ENCODE measurements at places on chromosomes 3 and 15. TPM values are rescaled to one million over a fixed set of nuclear protein-coding genes. Genes with fewer than 3 reads are reported as not detected.

- peak; percentile 15 for DNase-seq
Measured at GRCh38 chr15:75416584-75416983, 34.9 kb downstream of the SIN3A start.

LMAN1L gene
- total RNA-seq = 0.11 TPM

GRCh38 chr3:183524476-183524875, 31.0 kb downstream of the KLHL6 start:
- no peak for DNase-seq

DNA sequence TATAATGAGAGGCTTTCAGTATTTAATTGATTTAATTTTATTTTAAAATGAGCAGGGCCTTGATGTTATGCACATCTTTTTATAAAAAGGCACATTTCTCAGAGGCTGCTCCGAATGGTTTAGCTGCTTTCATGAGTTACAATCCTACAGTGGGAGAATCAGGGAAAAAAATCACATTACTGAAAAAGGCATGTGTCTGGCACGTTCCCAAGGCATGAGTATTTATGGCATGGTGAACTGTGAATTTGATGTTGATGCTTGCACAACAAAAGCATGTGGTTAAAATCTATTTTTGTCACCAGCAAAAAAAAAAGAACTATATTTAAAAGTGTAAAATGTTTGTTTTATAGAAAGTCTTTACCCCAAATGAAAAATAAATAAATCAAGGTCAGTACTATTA, 485.2 kb upstream of the ROBO2 start:
- DNase-seq = no peak

DNA sequence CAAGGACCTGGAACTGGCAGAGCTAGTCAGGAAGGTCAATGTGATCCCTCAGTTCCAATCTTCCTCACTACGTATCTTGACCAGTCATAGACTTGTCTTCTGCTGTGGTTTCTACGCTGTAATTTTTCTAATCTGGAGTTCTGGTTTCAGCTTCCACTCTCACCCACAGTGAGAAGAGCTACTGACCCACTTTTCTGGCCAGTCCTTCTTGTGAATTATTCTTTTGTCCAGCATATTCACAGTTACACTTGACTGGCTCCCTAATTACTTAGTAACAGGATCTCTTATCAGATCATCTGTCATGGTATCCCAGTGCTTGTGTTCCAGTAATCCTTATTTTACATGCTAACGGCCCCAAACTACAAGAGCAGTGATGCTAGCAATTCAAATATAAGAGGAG, 72.4 kb upstream of the MME start:
- no peak for DNase-seq

DNA sequence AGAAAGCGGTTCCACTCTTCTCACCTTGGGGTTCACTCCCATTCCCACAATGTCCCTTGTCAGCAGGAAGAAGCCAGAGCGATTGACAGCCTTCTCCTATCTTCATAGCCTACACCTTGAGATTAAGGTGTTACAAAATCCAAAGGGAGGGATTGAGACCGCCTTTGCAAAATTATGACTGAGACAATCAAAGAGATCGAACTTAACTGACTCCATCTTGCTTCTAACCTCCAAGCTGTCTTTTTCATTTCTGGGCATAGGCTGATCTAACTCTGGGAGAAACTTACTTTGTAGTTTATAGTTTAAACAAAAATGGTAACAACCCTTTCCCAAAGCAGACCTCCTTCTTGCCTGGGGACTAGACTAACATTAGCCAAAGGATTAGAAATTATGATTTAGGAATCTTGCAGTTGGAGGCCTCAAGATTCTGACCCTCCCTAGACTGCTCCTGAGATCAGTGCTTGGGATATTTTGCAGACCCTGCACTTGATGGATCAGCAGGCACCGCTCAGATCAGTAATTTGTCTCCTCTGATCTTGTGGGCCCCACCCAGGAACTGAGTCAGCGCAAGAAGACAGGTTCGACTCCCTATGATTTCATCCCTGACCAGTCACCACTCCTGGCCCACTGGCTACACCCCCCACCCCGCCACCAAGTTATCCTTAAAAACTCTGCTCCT, 40.0 kb downstream of the PAQR5 start:
- no peak for DNase-seq

GRCh38 chr3:106745344-106746168, 631.7 kb upstream of the CCDC54 start:
- DNase-seq = no peak

PIGZ gene
- total RNA-seq = 0.27 TPM

DNA sequence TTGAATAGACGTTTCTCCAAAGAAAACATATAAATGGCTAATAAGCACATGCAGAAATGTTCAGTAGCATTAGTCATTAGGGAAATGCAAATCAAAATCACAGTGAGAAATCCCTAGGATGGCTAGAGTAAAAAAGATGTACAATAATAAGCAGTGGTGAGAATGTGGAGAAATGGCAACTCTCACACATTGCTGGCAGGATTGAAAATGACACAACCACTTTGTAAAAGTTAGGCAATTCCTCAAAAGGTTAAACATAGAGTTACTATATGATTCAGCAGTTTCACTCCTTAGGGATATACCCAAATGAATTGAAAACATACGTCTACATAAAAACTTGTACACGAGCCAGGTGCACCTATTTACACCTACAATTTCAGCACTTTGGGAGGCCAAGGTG, 108.7 kb downstream of the ITPR1 start:
- DNase-seq = no peak

DNA sequence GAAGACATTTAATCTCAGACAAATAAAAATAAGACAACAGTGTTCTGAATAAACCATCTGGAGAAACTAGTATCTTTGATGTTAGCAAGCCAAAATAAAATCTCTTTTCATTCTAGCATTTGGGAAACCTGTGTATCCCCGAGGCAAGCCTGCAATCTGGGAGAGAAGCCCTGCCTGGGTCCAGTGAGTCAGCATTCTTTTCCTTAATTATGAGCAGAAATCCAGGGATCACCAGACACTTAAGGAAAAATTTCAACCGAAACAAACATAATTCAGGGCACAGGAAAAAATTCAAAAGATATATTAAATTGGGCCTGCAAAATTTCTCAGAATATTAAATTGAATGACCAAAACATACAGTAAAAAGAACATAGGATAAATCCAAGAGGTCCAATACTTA, 4.2 kb downstream of the NCBP2 start:
- no peak for DNase-seq

DNA sequence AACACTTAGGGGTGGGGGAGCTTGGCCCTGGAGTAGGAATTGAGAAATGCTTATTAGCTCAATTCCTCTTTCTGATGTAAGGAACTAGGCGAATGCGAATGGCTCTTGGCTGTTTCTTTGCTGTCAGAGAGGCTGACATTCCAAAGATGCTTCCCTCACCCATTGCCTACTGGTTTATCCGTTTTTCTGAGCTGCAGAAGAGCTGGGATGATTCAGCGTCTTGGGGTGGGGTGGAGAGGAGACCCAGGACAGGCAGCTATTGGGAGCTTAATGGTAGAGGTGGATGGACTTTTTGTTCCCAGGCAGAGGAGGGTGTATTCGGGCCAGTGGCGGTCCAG, 9.8 kb downstream of the PLEKHO2 start:
- DNase-seq = no peak

DNA sequence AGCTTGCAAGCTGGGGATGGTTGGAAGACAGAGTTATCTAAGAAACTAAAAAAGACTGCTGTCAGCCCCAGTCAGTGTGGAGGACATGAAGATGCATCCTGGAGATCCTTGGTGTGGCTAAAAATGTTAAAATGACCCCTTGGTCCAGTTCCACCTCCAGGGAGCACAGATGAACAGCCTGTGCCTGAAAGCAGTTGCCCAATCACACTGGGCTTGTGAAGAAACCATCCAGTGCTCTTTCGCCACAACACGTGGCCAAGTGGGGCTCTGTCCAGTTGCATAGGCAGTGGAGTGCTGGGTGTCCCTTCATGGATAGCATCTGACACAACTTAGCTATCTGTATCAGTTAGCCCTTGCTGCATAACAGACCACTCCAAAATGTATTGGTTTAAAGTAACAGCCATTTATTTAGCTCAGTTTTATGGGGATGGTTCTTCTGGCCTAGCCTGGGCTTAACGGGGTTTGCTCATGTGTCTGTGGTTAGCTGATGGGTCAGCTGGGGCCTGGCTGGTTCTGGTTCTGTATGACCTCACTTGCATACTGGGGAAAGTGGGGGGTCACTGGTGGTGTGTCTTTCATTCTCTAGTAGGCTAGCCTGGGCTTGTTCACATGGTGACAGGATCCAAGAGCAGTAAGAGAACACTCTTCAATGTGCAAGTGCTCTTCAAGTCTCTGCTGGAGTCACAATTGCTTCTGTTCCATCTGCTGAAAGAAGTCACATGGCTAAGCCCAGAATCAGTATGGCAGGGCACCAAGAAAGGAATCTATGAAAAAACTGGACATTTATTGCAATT, 226.2 kb downstream of the PDCD6IP start:
- no peak for DNase-seq

DNA sequence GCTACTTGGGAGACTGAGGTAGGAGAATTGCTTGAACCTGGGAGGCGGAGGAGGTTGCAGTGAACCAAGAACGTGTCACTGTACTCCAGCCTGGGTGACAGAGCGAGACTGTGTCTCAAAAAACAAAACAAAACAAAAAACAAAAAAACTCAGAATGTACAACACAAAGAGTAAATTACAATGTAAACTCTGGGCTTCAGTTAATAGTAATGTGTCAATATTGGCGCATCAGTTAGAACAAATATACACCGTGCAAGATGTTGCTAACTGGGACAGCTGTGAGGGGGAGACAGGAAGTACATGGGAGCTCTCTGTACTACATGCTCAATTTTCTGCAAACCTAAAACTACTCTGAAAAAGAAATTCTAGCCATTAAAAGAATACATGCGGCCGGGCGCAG, 23.5 kb upstream of the TRPM1 start:
- DNase-seq = no peak

GRCh38 chr15:70882361-70882760, 9.9 kb downstream of the THAP10 start:
- DNase-seq = no peak

DNA sequence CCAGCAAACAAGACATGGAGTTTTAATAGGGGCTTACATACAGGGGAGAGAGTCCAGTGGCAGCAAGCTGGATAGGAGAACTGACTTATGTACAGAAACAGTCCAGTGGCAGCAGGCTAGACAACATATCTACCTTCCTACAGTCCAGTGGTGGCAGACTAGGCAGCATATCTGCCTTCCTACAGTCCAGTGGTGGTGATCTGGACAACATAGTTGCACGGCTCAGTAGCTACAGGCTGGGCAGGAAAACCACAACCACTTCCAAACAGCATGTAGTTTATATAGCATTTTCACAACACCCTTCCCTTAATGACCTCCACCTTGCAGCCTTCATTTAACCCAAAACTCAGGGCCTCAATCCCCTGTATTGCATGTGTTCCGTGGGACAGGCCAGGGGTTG, 181.3 kb upstream of the EIF1B start:
- DNase-seq = no peak

- no peak for DNase-seq
Measured at GRCh38 chr3:29771602-29772001, 490.7 kb downstream of the RBMS3 start.

DNA sequence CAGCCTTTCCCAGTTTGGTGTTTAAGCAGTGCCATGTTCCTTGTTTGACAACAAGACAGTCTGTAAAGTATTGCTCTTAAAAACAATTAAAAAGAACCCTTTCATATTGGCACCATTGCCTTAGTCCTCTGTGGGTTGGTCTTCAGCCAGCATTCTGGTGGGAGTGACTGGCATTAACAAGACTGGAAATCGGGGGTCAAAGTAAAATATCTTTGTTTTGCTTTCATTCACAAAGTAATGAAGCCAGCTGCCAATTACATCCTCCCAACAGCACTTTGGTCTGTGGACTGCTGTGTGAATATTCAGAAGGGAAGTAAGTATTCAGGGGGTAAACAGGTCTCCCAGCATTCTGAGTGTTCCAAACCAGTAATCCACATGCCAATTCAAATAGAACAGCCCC, 8.3 kb upstream of the VILL start:
- DNase-seq = no peak

DNA sequence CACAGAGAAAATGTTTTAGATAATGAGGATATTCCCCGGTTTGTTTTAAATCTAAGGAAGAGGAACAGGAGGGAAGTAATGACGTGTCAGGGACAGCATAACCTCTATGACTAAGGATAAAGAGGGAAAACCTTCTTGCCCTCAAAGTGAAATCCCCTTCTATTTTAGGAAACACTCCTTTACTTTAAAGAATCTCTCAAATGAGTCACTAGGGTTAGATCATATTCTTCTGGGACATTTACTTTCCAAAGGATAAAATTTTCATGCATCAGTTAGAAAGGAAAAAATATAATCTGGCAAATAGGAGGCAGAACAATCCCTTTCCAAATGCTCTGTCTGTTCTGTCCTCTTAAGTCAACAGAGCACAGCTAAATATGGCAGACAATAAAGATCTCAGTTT, 43.2 kb upstream of the UBE2E2 start:
- DNase-seq = no peak

C3orf70 gene
- 0.04 TPM for total RNA-seq

DNA sequence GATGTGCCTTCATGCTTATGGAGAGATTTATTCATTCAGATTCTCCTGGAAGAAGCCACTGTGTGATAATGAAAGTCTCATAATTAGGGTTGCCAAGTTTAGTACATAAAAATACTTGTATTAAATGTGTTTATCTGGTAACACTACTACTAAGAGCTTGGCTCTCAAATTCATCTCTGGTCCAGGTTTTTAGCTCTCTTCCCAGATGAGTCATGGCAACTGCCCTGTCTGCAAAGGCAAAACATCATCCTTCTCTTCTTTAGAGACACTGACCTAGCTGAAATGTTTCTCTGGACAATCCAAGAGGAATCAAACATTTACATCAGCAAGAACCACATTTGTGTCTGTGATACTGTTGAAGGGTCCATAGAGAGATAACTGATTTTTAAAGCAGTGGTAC, 269.6 kb downstream of the ROBO2 start:
- no peak for DNase-seq

DNA sequence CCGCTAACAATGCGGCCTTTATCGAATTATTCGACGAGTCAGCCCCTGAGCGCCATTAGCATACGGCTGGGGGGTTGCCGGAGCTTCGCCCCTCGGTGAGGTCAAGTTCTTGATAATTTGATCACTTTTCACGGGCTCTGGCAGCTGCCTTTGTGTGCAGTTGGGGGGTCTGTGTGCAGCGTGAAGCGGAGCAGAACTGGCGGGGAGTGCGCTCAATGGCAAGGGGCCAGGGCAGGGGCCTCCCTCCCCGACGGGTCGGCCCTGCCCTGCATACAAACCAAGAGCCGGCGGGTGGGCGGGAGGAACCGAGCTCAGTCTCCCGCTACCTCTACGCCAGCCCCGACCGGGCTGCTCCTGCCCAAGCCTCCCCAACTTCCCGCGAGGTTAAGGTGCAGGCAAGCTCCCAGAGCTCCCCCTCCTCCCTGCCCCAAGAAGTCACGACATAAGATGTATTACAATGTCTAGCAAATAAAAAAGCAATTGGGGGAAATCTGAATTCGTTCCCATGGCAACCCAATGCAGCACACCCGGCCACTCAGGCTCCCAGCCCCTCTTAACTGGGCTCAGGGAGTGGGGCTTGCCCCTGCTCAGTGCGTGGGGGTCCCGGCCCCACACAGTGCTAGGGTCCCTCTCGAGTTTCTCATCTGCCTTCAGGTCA, 34.1 kb upstream of the POLG start:
- DNase-seq = no peak

Measured in activated CD8-positive, alpha-beta T cell treated with anti-CD3 and anti-CD28 coated beads for 36 hours (primary cell).